SJSA1 (cell line): ENCODE measurements at places on chromosomes 12 and 14.

GRCh38 chr12:116971222-116971621, 60.5 kb downstream of the FBXW8 start:
- peaks cover 31% of the 10 kb centered on the region for H3K36me3 ChIP-seq
- H3K27me3 ChIP-seq: no peaks in the 10 kb centered on the region
- H3K4me3 ChIP-seq: no peak overlapping the region
- H3K27ac ChIP-seq: no peak overlapping the region

DNA sequence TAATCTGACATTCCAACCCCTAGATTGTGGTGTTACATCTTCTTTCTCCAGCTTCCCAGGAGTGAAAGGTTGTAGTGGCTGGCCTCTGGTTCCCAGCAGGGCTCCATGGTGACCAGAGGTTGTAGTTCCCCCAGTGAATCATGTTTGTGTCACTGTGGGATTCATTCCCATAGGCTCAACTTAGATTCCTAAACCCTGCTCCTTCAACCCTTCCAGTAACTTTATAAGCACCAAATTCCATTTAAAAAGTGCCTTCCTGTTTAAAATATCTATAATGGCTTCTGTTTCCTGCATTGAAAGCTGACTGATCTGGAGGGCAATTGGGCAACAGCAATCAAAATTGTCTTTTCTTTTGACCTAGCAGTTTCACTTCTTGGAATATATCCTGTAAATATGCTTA, 40.5 kb upstream of the TBC1D15 start:
- no peak for DNase-seq
- no peak overlapping the region for H3K4me3 ChIP-seq
- H3K36me3 ChIP-seq: no peaks in the 10 kb centered on the region
- H3K27ac ChIP-seq: no peak overlapping the region

- peaks cover 10% of the 10 kb centered on the region for H3K4me1 ChIP-seq
- H3K36me3 ChIP-seq: no peaks in the 10 kb centered on the region
- no peaks in the 10 kb centered on the region for H3K27me3 ChIP-seq
- H3K4me3 ChIP-seq: no peak overlapping the region
Measured at GRCh38 chr14:51967521-51967920, 21.8 kb upstream of the RTRAF start.

DNA sequence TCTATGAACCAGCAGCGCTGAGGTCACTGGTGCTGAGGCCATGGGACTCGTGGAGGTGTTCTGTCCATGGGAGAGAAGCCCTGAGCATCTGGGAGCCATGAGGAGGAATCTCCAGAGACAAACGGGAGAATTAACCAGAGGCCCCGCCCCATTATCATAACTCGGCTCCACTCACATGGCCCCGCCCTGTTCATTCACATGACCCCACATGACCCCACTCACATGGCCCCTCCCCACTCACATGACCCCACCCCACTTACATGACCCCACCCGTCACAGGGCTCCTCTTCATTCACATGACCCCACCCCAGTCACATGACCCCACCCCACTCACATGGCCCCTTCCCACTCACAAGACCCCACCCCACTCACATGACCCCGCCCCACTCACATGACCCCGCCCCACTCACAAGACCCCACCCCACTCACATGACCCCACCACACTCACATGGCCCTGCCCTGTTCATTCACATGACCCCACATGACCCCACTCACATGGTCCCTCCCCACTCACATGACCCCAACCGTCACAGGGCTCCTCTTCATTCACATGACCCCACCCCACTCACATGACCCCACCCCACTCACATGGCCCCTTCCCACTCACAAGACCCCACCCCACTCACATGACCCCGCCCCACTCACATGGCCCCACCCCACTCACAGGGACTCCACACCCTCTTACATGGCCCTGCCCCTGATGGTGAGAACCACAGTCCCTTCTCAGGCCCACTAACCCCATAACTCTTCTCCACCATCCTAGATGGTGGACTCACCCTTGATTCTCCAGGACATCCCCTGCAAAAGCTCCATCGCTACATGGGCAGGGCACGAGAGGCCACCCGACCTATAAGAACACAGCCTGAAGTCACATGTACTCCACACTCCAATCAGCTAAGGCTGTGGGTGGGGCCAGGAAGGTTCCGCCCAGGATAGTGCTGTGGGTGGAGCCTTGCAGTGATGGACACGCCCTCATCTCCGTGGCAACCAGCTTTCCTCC, 151.1 kb upstream of the SFSWAP start:
- no peak for DNase-seq
- peaks cover 3% of the 10 kb centered on the region for H3K27me3 ChIP-seq
- H3K4me1 ChIP-seq: no peaks in the 10 kb centered on the region
- no peaks in the 10 kb centered on the region for H3K36me3 ChIP-seq
- no peak overlapping the region for H3K27ac ChIP-seq

DNA sequence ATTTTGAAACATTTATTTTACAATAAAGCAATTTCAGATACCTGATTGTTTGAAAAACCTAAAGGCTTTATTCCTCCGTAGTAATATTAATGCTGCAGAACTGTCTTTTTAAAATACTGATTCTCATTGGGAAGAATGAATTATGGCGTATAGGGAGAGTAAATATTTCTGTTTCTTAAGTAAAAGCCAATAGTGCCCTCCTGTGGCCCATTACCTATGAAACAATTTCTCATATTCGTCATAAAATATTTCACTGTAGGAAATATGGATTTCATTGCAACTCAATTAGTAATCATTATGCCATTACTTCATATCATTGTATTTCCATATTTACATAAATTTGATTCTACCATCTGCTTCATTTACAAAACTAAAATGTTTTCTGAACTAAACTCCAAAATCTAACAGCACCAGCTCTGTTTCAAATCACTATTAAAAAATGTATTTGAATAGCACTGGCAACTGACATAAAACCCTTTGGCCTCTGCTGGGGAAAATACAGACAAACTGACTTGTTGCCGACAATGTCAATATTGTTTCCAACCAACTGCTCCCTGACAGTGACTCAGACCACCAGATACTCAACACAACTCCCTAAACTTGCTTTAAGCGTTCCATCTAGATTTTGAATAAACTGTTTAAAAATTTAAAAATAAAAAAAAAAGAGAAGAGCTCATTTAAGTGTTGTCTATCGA, 290.3 kb downstream of the NAV3 start:
- H3K27ac ChIP-seq: no peak overlapping the region
- H3K4me1 ChIP-seq: no peaks in the 10 kb centered on the region
- H3K4me3 ChIP-seq: no peak overlapping the region
- H3K36me3 ChIP-seq: peaks cover 45% of the 10 kb centered on the region

DNA sequence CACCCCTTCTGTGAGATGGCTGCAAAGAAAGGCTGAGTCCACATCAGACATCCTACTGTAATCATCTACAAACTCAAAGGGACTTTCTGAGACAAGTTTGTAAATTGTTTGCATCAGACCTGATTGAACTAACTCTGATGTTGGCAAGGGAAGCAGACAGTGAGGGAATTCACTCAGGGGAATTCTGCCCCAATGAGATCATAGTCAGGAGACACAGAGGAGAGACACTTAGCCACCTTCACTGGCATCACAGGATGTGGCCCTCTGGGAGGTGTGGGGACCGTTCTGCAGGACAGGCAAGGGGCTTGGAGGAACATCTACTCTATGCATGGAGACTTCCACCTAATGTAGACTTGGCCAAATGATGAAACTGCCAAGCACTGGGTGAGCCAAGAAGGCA, 70.7 kb upstream of the DDX11 start:
- no peaks in the 10 kb centered on the region for H3K36me3 ChIP-seq
- peak; percentile 53 for DNase-seq
- no peaks in the 10 kb centered on the region for H3K27me3 ChIP-seq
- no peak overlapping the region for H3K4me3 ChIP-seq

- no peak overlapping the region for H3K4me3 ChIP-seq
- no peaks in the 10 kb centered on the region for H3K4me1 ChIP-seq
- H3K36me3 ChIP-seq: peaks cover 16% of the 10 kb centered on the region
Measured at GRCh38 chr12:6646276-6647082, 753 bp downstream of the ACRBP start.

- no peaks in the 10 kb centered on the region for H3K36me3 ChIP-seq
- H3K4me1 ChIP-seq: no peaks in the 10 kb centered on the region
Measured at GRCh38 chr12:1869145-1869544, 48.8 kb downstream of the LRTM2 start.

DNA sequence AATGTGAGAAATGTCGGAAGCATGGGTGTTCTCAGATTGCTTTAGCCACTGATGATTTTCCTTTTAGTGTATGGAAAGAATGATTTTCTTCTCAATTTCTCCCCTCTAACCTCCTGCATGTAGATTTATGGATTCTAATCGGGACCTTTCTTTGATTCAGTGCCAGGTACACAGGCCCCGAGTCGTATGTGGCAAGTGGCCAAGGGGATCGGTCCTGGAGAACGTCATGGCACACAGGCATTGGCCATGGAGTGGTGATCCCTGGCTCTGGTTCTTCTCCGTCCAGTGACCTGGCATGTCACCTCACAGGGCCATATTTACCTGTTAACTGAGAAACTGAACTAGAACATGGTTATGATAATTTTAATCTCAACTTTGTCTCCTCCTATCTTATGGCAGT, 58.1 kb downstream of the ETV6 start:
- no peak for DNase-seq
- no peak overlapping the region for H3K4me3 ChIP-seq
- H3K27me3 ChIP-seq: 0 out of 2 replicates have a peak, but pooled peaks cover 2% of the 10 kb centered on the region
- H3K36me3 ChIP-seq: peaks cover 11% of the 10 kb centered on the region

GRCh38 chr12:108253540-108253939, 85.6 kb downstream of the CMKLR1 start:
- no peak overlapping the region for H3K4me3 ChIP-seq
- no peak for DNase-seq
- H3K4me1 ChIP-seq: no peaks in the 10 kb centered on the region
- no peaks in the 10 kb centered on the region for H3K27me3 ChIP-seq
- H3K27ac ChIP-seq: no peak overlapping the region

DNA sequence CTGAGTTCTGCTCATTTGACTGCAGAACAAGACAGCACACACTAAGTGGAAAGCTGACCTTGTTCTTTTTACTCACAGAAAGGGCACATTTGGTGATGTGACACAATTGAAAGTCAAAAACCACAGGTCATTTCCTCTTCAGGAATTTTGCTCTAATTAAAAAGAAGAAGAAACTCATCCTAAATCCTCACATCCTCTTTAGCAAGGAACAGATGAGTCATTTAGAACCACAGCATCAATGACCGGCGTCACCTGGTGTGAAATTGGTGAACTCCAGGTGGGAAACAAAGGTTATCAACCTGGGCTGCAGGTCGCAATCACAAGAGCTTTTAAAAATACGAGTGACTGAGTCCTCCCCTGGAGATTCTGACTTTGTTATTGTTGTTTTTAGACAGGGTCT, 2.9 kb upstream of the RNU6-8 start:
- no peak for DNase-seq
- no peaks in the 10 kb centered on the region; the same call in 1 of the 2 replicates for H3K27me3 ChIP-seq

- H3K27me3 ChIP-seq: no peaks in the 10 kb centered on the region
- H3K4me3 ChIP-seq: no peak overlapping the region
- no peak for DNase-seq
Measured at GRCh38 chr12:2854669-2855453, 2.0 kb downstream of the TEX52 start.

DNA sequence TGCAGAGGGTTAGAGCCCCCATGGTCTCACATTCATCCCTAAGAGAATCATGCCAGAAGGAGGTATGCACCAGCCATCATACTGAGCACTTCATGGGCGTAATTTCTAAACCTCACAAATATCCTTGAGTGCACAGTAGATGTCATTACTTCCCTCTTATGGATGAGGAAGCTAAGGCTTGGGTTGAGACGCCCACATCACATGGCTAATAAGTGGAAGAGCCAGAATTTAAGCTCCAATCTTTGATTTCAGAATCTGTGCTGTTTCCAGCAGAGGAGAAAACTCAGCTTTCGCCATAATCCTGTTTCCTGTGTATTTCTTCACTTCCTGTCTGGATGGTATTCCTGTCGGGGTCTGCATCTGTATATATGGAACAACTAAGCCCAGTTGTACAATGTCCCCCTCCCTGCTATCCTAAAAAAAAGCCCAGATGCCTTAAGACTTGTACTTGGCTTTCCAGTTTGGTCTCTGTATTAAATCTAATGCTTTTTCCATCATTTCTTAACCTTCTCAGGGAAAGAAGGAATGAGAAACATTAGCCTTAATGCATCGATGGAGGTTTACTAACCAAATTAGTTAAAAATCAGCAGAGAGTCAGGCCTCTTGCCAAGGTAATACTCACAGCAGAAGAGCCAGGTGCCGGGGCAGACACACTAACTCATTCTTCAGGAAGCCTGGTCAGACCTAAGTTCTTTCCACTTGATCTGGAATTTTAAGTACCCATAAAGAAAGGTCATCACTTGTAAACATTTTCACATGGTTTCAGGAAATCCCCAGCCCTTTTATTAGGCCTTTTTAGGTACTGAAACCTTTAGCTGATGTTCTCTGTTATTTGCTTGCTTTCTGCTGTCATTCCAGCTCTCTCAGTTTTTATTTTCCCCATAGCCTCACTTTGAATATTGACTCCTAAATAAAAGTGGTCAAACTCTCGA, 5.3 kb downstream of the ISCU start:
- H3K4me1 ChIP-seq: peaks cover 28% of the 10 kb centered on the region
- H3K27me3 ChIP-seq: no peaks in the 10 kb centered on the region
- no peak overlapping the region for H3K4me3 ChIP-seq
- no peak for DNase-seq
- H3K27ac ChIP-seq: no peak overlapping the region
- peaks cover 61% of the 10 kb centered on the region for H3K36me3 ChIP-seq

GRCh38 chr12:89350630-89351488, 1.4 kb downstream of the DUSP6 start:
- no peaks in the 10 kb centered on the region for H3K27me3 ChIP-seq
- H3K36me3 ChIP-seq: peaks cover 51% of the 10 kb centered on the region
- no peak for DNase-seq
- H3K27ac ChIP-seq: no peak overlapping the region
- H3K4me1 ChIP-seq: peaks cover 38% of the 10 kb centered on the region

GRCh38 chr14:65769151-65769550, 356.6 kb downstream of the FUT8 start:
- H3K36me3 ChIP-seq: no peaks in the 10 kb centered on the region
- no peak overlapping the region for H3K4me3 ChIP-seq
- H3K27ac ChIP-seq: no peak overlapping the region
- H3K4me1 ChIP-seq: no peaks in the 10 kb centered on the region
- no peak for DNase-seq

- DNase-seq: peak; percentile 79
- peaks cover 39% of the 10 kb centered on the region for H3K36me3 ChIP-seq
- H3K27ac ChIP-seq: peak within 1 kb of the TSS; percentile 45; the same call in 1 of the 2 replicates
- H3K4me1 ChIP-seq: peaks cover 60% of the 10 kb centered on the region
- peak within 1 kb of the TSS; percentile 83 for H3K4me3 ChIP-seq
Measured at GRCh38 chr14:105168496-105168978, at the start of gene JAG2. Gene JAG2 (minus strand): TSS chr14:105168776. CDS start chr14:105168420, 356 bp downstream.
